Activated CD8-positive, alpha-beta memory T cell treated with anti-CD3 and anti-CD28 coated beads for 48 hours (primary cell): ENCODE measurements at places on chromosomes 5 and 9.

DNA sequence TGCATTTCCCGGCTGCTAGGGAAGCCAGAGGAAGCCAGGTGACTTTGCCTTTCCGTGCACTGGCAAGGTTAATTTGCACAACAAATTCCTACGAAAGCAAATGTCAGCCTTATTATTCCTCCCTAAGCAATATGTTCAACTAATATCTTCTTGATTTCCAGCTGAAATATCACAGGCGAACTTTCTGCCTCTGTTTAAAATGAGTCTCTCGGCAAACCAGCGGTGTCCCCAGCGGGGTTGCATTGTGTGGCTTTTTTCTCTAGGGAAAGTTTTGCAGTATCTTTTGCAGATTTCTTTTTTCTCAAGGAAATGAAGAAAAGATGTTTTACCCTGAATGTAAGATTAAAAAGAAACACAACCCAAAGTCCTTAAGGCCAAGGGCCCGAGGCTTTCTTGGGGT, 1.9 kb downstream of the DBH start:
- no peak for DNase-seq

GRCh38 chr5:120150770-120151169, 313.3 kb upstream of the PRR16 start:
- DNase-seq: no peak

DNA sequence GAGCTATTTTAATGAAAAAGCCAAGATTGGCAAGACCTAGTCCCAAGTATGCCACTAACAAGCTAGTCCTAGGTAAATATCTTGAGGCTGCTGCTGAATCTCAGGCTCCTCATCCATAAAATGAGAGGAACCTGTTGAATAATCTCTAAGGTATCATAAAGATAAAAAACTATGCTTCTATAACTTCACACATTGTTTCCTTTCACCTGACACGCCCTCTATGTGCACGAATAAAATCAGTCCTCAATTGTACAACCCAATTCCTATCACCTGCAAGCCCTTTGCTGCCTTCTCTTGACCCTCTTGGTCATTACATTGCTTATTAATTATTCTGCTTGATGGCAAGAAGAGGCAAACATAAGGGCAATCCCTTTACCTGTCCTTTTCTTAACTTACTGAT, 69.9 kb downstream of the TRPM6 start:
- DNase-seq: no peak

GRCh38 chr9:96015876-96016686, 140.6 kb downstream of the ERCC6L2 start:
- DNase-seq: no peak

- DNase-seq: no peak
Observed at GRCh38 chr9:85162822-85163221, 493.3 kb downstream of the NTRK2 start.

DNA sequence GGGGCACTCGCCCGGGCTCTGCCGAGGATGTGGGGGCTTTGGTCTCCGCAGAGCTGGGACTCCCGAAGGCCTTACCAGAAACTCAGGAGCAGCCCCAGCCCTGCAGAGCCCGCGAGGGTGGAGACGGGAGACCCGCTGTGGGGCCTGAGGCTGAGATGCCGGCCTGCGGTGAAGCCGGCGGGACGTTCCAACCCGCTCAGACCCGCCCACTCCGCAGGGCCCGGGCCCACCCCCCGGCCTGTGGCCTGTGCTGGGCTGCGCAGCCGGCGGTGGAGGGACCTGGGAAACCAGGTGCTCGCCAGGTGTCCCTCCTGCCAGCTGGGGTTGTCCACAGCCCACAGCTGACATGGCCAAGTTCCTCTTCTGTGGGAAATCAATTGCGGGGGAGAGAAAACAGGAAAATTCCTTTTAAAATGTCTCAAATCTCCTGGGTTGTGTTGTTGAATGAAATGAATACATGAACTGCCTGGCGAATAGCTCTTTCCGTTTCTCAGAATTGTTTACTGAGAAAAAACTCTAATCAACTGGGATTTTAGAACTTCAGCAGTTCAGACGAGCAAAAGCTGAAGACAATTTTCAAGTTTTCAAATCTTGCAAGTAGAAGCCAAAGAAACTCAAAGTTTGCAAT, 49.0 kb upstream of the IRX4 start:
- DNase-seq: no peak

GRCh38 chr9:107894572-107895261, 405.1 kb upstream of the KLF4 start:
- DNase-seq: no peak

DNA sequence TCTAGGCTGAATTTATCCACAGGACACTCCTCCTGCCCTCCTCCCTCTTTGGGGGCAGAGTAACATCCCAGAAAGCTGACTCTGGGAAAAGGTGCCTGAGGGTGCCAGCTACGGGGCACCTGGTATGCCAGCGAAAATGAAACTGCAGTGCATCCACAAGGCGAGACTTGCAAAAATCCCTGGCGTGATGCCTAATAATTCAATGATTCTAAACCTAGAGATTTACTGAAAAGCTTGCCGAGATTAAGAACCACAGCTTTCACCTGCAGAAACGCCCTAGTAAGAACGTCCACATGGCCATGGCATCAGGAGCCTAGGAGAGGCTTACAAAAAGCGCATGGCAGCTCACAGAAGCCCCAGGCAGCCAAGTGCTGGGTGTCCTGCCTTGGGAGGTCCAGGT, 20.9 kb downstream of the CCNJL start:
- no peak for DNase-seq

DNA sequence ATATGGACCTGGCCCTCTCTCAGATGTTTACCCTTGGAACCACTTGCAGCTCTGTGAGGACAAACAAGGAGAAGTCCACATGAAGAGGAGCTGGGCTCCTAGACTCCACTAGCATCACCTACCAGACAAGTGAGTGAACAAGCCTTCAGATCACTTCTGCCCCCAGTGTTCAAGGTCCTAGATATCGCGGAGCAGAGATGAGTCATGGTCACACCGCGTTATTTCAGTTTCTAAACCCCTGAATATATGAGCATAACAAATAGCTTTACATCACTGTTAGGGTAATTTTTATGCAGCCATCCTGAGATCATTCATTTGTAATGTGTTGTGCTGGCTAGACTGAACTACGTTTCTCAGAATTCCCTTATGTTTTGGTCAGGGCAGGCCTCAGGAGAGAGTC, 77.0 kb upstream of the DAP start:
- no peak for DNase-seq

DNA sequence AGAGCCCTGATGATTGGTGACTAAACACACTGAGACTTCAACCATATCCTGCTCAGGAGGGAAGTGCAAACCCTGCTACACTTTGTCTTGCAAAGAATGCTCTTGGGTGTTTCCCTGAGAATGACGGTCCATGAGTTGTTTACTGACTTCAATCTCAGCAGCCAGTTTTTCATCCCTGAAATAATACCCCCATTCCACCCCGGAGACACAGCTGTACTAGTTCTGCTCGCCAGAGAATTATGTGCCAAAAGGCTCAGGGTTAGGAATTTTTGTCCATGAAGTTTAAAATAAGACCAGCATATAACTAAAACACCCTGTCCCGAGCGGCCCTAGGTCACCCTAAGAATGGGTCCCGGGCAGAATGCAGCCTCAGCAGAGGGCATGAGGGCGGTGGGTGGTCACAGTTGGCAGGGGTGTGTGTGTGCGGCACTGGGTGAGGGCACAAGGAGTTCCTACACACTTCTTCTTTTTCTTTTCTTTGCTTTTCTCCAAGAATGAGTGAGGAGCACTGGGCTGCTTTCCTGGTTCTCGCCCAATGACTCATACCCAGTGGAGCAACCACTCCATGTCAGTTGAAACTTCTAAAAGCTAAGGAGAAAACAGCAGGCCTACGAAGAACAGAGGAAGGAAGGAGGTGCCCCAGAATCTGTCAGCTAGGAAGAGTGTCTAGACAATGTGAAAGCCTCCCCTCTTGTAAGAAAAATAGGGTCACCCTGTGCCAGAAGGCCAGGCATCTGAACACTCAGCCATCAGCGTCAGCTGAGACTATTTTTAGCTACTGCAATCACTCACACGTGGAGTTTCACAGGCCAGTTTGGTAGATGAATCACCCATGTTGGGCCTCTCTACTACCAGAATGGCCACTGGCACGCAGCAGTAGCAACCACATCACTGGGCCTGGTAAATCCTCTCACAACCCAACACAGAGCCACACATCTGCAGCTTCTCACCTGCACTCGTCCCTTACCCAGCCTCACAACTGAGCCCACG, 105.9 kb downstream of the DPYSL3 start:
- DNase-seq: no peak

DNA sequence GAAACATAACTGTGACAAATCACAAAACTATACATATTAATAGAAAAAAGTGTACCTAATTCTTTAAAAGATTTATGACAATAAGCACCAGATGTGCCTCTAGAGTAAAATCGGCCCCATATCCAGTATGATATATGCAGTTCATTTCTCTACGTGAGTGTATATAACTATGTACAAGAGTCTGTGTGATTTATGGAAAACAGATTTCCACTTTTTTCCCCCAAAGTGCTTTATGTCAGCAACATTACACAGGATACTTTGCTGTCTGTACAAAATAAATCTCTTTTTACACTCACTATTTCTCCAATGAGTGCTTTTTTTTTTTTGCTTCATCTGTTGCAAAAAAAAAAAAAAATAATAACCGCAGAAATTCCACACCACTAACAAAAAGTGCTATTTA, 298.8 kb upstream of the RFX3 start:
- DNase-seq: no peak

GRCh38 chr5:112625689-112626438, 111.8 kb upstream of the APC start:
- DNase-seq: no peak

DNA sequence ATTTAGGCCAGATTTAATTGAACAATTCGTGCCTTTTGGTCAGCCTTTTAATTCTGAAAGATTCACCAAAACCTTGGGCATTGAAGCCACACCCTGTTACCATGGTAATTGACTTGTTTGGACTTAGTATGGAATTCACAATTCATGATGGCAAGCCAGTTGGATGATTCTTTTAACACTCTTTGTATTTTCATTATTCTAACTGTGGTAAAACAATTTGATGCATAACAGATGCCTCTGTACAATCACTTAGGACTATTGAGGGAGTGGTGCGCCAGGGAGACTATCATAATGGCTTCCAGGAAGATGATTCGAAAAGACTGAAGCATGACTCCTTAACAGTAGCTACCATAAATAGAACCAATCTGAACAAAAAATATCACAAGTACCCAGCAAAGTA, 381.1 kb upstream of the ADAMTS16 start:
- DNase-seq: no peak

DNA sequence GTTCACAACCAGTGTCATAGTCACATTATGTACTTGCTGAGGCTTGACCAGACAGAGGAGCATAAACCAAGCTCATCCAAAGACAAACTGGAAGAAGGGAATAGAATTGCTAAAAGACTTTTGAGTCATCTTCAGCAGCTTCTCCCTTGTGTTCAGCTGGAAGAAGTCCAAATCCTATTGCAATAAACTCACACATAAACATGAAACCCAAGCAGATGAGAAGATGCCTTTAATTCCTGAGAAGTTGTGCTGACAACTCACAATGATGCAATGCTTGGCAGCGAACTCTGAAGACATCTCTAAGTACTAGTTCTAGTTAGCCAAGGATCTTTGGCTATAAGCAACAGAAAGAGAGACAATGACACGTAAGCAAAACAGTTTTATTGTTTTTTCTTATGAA, 642.1 kb downstream of the KCTD16 start:
- no peak for DNase-seq

DNA sequence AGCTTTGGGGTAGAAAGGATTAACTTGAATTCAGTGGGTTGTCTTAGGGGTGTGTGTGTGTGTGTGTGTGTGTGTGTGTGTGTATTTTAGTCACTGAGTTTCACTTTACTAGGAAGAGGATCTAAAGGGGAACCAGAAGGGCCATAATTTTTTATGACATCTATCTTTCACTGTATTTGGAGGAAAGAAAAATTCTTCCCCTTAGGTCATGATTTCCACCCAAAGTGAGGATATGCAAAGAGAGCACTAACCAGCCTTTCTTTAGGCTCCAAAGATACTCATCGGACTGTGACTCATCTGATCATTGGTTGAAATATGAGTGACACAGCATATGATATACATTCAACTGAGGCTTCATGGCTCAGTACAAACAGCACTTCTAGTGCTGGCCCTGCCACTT, 75.2 kb upstream of the RASGRF2 start:
- DNase-seq: no peak

- DNase-seq: no peak
Observed at GRCh38 chr5:133029416-133029815, 3.1 kb upstream of the ZCCHC10 start.

DNA sequence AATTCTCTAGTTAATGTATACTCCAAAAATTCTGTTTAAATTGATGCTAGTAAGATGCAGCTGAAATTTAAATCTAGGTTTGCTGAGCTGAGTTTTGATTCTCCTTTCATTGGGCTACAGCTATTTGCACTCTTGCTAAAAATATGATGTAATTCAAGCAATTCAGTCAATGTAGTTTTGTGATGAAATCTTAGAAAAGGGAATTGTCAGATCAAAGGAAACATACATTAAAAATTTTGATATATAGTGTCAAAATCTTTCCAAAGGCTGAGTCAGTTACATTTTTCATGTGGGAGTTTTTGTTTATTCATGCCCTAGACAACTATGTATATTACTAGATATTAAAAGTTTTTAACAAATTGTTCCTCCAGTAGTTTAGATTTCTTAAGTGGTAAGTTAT, 334.9 kb upstream of the DAB2 start:
- DNase-seq: no peak

DNA sequence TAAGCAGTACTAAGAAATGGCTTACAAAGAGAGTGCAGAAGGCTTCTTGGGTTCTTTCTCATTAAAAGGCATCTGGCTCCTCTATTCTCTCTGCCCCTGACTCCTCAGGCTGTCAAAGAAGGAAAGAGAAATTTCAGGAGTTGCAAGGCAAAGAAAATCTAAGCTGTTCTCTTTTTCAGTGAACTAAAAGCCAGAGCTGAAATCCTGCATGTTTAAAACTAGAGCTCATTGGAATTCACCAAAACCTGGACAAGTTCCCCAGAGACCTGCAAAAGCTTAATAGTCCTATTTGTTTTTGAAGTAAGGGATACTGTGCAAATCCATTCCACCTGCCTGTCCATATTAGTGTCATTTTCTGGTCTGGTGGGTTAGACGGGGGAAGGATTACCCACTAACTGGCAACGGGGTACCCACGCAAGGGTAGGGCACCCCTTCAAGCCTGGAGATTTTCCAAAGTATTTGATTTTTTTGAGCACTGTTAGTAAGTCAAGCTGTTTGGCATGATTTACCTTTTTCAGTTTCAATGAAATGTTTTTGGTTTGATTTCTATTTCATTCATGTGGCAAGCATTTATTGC, 179.3 kb downstream of the FSTL4 start:
- no peak for DNase-seq

GRCh38 chr9:70557661-70558369, 143.4 kb upstream of the KLF9 start:
- no peak for DNase-seq

DNA sequence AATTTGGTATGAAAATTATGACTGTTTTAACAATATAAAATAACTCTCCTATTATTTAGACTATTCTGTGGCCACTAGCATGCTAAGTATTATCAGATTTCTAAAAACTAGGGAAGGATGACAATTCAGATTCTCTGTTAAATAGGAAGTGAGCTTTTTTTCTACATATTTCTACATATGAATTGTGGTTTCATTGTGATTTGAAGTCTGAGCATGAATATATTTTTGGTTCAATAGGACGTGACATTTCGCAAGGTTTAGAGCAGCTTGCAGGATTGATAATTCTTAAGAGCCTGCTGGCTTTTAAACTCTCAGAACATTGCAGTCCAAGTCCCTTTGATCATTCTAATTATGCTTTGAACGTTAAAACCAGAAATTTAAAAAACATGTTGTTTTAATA, 82.9 kb downstream of the ADGRV1 start:
- no peak for DNase-seq
